ENCODE measurements at places on chromosomes 12 and 14. TPM values are rescaled to one million over a fixed set of nuclear protein-coding genes. Genes with fewer than 3 reads are reported as not detected.

Gene GRIN2B
- total RNA-seq, result not detected

GRCh38 chr14:53228966-53229365 is 75.8 kb upstream of the DDHD1 start:
- DNase-seq, result no peak

DNA sequence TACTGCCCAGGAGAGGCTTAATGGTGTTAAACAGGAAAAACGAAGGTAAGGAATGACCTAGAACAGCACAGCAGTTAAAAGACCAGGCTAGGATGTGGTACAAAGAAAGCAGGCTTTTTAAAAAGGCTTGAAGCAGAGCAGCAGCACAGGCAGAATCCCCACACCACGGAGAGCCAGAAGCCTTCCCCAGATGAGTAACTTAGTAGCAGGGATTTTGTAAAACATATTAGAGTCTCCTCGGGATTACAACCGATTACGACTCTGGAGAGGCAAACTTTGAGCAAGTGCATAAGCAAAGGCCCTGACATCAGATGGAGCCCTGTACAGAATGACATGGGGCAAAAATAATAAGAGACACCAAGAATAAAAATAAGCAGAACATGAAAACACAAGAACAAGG is 37.1 kb upstream of the DHRS4 start:
- DNase-seq, result no peak

- DNase-seq, result no peak
Measured at GRCh38 chr12:90008277-90008676, 299.6 kb upstream of the ATP2B1 start.

DNA sequence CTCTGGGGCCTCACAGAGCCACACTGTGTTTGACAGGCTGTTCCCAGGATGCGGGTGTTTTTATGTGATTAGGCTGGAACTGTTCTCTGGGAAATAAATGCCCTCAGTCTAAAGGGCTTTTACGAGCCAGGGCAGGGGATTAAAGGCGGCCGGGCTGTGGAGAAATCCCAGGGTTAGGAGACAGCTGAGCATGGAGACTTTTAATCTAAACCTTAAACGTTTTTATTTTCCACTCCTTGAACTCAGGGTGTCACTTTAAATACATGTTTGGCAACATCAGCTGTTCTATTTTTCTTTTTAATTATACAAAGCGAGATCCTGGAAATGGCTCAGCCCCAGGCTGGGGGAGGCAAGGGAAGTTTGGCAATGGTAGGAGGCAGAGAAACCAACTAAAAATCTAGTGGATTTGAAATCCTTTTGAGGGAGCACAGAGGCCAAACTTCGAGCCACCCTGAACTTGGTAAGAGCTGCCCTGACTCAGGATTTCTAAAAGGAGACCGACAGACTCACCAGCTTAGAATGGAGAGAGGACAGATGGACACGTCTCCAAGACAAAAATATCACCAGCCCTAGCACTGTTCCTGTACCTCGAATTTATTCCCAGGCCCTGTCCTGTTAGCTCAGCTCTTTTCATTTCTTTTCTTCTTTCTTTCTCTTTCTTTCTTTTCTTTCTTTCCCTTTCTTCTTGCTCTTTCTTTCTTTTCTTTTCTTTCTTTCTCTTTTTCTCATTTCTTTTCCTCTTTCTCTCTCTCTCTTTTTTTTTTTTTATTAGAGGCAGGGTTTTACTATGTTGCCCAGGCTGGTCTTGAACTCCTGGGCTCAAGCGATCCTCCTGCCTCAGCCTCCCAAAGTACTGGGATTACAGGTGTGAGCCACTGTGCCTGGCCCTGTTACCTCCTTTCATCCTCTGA is 15.8 kb upstream of the ORAI1 start:
- DNase-seq, result peak; percentile 61

- no peak for DNase-seq
Measured at GRCh38 chr14:50647282-50647681, 20.8 kb downstream of the SAV1 start.

GRCh38 chr14:54591461-54591860 is 24.5 kb downstream of the SAMD4A start:
- DNase-seq, result no peak

GRCh38 chr14:105602243-105602750 is 75.9 kb downstream of the TMEM121 start:
- no peak for DNase-seq

DNA sequence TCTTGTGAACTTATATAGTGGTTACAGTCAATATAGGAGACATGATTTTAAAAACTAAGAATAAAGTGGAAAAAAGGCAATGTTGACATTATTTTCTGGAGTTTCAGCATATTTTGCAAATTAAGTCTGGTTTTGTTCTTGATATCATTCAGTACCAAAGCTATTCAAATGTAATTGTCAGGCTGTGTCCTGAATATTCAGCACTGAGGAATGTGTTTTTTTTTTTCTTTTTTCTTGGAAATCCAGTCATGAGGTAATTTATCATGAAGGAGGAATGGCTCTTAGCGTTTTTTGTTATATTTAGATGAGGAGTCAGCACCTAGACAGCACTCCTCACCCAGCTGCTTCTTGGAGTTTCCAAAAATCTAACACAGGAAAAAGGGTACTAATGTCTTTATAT is 225.5 kb downstream of the CCDC91 start:
- no peak for DNase-seq

Gene TARBP2
- 7.7 TPM for total RNA-seq

DNA sequence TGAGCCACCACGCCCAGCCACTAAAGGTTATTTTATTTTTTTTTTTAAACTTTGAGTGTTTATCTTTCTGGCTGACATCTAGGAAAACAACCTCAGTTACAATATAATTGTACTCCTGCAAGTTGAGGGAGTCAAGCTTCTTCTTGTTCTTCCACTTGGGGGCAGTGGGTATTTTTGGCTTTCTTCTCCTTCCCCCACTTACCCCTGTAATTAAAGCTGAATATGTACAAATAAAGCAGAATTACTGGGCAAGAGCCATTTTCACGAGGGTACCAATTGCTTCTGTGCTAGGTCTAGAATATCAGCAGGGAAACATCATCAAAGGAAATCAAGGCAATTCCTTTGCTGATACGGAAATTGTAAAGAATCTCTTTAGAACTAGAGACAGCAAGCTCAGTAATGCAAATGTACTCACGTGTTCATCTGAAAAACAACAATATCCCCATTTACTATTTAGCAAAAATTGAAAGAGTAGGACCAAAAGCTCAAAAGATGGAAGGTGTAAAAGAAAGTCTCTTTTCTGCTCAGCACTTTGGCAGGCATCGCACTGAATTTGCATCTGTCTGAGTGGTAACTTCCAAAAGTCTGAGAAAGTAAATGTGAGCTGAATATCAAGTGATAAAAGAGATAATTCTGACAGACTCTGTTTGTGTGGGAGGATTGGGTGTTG is 72.8 kb downstream of the TAOK3 start:
- DNase-seq, result no peak

Gene SYT1
- total RNA-seq, result 0.88 TPM

DNA sequence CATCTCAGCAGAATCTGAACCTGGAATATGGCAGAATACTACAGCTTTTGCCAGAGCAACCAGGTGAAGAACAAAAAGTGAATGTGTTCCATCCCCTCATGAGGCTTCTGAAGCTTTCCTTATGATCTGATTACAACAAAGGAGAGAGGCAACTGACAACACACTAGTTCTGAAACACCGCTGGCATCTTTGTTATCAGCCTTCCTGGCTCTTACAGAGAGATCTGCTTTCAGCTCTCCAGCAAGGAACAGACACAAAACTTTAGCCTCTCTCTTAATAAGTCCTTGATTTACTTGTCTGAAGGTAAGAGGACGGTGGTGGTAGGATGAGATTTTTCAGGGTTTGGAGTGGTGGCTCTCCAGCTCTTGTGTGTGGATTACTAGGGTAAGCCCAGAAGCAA is 227.0 kb downstream of the PPM1H start:
- DNase-seq, result no peak

DNA sequence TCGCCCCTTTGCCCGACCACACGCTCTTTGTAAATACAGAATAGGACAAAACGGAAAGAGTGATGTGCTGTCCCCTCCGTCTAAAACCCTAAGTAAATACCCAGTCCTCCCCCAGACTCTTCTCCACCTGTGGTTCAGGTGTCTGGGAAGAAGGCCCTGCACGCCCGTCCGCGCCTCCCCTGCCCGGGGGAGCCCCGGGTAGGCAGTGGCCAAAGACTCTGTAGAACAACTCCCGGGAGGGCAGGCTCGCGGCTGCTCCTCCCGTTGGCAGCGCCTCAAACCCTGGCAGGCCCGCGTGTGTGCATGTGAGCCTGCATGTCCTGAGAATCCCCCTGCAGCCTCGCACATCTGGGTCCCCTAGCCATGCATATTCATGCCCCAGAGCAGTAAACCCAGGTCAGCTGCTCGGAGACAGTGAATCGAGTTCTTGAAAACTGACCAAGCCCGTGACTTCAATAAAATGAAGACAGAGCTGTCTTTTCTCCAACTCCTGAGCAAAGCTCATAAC is 165.8 kb downstream of the MON2 start:
- DNase-seq, result peak; percentile 12
